ENCODE measurements at places on chromosomes 16 and 17.

DNA sequence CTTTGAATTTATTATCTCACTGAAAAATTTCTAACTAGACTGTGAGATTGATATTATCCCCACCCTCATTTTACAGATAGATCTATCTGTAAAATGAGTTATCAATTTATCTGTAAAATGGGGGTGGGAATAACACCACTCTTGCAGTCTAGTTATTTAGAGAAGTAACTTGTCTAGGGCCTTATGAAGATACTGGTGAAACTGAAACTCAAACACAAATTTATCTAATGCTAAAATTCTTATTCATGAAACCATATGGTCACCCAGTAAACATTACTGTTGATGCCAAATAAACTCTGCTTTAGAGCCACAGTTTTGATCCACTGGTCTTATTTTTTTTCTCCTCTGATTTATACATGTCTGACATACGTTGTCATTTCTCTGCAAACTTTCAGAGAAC is 52.1 kb upstream of the SMIM36 start:
- no peak for DNase-seq

DNA sequence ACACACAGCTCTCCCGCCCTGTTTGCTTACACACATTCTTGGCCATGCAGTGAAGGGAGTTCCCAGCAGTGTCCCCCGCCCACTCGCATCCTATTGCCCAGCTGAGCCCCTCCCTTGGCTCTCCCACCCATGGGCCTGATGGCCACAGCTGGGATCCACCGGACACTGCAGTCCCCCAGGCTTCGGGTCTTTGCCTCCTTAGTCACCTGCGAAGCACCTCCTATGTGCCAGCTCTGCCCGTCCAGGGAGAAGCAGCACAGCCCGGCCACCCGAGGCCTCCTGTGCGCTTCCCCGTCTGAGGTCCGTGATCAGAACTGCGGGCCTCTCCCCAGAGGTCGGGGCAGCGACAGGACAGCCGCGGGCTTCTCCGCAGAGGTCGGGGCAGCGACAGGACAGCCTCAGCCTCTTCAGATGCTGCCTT is 136.9 kb downstream of the BANP start:
- no peak for DNase-seq

DNA sequence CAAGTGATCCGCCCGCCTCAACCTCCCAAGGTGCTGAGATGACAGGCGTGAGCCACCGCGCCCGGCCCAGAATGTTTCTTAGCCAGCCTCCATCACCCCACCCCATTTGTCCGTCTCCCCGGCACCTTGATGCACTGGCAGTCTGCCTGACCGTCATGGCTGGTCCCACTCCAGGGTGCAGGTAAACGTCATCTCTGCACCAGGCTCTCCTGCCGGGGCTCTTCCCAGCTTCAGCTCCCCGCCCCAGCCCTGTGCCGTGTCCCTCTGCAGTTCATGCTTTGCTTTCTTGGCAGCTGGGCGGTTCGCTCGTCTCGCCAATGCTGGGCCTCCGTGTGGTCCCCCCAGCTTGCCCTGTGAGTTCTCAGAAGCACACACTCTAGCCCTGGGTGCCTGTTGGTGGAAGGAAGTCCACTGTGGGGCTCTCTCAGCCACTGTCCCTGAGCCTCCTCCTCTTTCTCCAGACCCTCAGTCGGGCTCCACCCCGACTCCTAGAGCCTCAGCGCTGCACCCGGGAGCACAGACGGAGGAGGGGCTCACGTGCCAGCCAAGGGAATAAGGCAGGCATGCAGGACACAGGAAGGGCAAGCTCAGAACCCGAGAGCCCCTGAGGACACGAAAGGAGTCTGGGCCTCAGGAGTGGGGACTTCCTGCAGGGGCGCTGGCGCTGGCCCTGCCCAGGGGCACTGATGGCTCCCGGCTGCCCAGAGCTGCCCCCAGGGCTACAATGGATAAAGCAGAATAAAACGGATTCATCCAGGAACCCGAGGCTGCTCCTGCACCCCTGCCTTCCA is 12.0 kb downstream of the HS3ST6 start:
- DNase-seq, result no peak

DNA sequence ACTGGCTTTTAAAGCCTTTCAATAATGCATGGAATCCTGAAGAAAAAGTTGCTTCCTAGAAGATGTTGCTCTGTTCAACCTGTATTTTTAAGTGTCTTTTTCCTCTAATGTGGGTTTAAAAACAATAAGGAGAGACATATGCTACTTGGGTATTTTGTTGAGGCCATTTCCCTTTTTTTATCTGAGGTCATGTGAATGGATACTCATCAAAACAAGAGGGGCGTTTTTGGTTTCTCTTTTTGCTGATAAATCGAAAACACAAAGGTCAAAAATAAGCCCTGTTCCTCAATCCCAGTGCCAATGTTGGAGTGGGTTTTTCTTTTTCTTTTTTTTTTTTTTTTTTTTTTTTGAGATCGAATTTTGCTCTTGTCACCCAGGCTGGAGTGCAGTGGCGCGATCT is 468.0 kb upstream of the RBFOX1 start:
- DNase-seq, result no peak

DNA sequence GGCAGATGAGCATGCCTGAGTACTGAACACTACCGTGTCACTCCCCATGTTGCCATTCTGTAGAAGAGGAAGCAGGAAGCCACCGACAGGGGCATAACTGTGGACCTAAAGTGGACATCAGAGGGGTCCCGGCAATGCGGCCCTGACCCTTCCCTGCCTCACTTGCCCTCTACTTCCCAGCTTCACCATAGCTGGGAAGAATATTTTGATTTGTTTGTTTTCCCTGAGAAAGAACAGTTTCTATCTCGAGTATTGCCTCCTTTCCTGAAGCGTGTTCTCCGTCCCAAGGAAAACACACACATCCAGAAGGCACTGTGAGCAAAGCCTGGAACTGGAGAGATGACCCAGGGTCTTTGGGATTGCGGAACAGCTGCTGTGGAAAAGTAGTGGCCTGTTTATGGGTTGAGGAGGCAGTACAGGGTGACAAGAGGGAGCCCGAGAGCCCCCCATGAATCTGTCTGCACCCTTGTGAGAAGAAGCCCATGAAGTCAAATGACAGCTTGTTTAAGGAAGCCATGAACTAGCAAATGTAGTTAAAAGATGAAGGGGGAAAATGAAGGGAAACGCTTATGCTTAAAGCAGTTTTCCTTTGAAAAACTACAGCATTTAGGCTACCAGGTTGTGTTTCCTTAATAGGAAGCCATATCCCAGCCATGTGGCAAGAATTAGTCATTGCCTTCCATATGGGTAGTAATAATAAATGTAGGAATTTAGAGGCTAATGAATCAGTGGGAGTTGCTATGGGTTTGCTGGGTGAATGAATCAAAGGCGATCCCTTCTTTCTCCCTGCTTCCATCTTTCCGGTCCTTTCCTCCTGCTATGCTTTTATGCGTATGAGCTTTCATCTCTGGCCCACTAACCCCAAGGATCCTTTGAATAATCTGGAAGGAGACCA is 90.0 kb upstream of the TBX2 start:
- DNase-seq, result no peak

DNA sequence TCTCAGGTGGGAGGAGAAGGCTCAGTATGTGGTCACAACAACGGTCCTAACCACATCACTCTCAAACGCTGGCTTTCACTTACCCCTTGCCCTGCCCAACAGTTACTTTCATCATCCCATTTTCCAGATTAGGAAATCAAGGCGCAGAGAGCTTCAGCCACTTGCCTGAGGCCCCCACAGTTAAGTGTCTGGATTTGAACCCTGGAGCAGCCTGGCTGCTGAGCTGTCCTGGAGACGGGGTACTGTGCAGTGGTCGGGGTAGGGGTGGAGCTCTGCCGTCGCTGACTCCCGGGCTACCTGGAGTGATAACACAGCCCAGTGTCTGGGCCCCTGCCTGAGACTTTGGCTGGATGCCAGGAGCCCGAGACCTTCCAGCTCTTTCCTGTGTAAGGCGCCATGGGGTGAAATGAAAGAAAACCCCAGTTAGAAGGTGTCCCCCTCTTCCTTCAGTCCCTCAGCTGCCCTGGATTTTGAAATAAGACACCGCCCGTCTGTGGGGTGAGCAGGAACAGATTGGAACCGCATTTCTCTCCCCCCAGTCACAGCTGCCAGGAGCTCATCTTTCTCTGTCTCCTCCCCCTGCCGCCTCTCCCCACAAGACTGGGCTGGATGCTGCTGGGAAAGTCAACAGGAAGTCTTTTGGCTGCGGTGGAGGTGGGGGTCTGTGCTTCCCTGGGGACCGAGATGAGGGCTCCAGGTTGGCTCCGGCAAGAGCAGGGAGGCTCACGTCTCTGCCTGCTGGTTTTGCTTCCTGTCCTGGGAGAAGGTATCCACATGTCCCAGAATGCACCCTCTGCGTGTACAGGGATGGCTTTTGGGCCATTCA is 280.2 kb downstream of the SEC14L1 start:
- DNase-seq, result no peak

All from activated T-cell treated with anti-CD3 and anti-CD28 coated beads for 48 hours (primary cell).